ENCODE measurements at places on chromosomes 5 and 9.

GRCh38 chr9:121303456-121304451 is 35.8 kb downstream of the GSN start:
- DNase-seq, result no peak

DNA sequence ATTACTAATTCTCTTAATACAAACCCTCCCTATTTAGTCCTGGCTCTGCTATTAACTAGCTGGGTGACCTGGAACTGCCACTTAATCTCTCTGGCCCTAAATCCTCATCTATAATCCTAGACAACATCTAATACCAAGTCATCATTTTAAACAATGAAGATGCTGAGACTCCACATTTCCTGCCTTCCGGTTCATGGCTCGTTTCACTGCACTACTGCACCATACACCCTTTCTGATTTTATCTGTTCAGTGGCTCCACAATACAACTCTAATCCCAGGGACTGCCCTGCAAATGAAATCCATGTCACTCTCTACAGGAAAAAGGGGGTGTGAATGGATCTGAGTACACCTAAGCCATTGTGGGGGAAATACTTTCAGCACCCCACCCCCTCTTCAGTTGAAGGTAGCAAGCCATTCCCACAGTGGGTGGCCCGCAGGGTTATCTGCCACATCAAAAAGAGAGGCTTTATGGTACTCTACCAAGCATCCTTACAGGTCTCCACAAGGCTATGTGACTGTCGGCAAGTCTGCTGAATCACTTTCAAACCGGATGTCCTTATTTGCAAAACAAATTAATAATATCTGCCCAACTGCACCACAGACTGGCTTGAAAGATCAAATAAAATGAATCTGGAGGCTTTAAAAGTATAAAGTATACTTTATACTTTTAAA is 89.5 kb downstream of the EPB41L4A start:
- DNase-seq, result no peak

GRCh38 chr9:136201609-136202453 is 3.1 kb downstream of the LHX3 start:
- no peak for DNase-seq

GRCh38 chr9:115267790-115268189 is 149.8 kb upstream of the TNC start:
- DNase-seq, result no peak
